Astrocyte of the spinal cord (primary cell): ENCODE measurements at places on chromosomes 4 and X.

DNA sequence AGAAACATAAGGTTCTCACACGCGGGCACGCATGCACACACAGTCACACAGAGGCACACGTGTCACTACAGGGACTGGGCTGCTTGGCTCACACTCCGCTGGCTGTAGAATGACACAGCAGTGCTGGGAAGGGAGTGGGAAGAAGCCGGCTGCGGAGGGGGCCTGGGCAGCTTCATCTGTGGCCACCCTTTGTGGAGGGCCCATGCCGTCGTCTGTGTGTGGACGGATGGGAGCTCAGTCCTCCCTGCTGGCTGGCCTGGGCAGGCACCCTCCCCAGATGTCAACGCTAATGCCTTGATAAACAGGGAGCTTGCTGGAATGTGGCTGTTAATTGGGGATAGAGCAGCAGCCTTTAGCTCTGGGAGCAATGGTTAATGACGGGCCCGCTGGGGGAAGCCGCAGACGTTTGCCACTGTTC is 621.1 kb downstream of the BCOR start:
- DNase-seq = no peak

DNA sequence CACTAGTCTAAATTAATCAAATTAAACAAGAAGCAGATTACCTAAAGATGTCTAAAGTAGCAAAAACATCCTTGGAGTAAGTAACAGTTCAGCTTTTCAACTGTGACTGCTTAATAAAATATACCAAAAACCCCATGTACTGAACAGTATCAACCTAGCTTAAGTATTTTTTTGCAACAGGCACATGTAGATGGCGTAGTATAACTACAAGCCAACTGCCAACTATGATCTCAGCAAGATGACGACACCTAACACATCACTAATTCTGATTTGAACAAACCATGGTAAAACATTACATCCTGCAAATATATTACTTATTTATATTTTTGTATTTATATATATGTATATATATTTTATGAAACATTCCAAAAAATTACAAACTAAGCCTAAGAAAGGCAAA is 24.5 kb downstream of the DHX15 start:
- no peak for DNase-seq

DNA sequence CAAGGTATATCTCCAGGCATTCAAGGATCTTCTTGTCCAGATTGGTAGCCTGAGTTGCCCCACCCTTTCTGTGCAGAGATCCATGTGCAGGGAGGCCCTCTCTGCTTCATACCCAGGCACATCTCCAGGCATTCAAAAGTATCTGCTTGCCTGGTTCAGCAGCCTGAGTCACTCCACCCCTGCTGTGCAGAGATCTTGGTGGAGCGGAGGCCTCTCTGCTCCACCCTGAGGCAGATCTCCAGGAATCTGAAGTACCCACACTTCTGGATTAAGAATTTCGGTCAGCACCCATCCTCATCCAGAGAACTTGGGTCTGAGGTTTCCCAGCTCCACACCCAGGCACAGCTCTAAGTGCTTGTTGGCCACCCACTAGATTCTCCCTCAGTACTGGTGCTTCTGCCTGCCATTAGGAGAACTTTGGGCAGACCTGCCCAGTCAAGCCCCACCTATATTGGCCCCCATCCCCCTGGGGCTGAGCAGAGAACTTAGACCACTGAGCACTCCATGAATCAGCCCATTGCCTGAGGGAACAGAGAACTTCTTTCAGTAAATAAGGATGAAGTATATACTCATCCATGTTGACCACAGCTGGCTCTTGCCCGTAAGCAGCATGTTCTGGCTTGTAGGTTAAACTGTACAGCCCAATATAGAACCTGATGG is 199.5 kb upstream of the ZCCHC13 start:
- DNase-seq = peak; percentile 61

GRCh38 chr4:154189346-154189745 is 302.3 kb downstream of the DCHS2 start:
- no peak for DNase-seq

- no peak for DNase-seq
These were observed 2.0 kb downstream of the MID1IP1 start for GRCh38 chrX:38803243-38803587.

DNA sequence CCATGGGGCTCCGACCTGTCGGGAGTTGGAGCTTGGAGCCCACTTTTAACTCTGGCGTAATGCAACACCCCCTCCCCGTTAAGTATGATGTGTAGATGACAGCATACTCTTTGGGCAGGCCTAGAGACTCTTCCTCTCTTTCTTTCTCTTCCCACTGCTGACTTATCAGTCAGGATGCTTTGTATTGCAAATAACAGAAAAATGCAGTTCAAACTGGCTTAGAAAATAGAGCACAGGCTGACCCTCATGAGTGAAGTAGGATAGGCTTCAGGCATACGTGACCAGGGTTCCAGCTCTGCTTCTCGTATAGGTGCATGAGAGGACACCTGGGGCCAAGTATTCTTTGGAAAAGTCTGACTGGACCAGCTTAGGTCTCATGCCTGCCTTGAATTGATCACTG is 23.3 kb upstream of the RNF4 start:
- no peak for DNase-seq

DNA sequence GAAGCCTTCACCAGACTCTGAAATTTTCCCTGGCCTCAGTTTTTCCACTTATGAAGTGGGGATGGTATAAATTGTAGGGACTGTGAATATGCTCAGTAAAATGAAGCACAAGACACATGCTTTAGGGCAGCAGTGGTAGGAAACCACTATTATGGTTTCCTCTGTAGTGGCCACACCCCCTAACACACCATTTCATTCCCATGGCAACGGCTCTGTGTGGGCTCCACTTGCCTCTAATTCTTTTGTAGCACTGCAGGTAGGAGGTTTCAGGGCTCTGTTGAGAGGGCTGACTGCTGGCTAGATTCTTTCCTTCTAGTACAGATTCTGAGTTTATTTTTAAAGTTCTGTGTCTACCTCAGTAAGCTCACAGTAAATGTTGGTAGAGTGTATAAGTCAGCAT is 3.5 kb upstream of the VMA21 start:
- no peak for DNase-seq

- no peak for DNase-seq
These were observed 1243.8 kb upstream of the ADGRL3 start for GRCh38 chr4:59956366-59956765.

DNA sequence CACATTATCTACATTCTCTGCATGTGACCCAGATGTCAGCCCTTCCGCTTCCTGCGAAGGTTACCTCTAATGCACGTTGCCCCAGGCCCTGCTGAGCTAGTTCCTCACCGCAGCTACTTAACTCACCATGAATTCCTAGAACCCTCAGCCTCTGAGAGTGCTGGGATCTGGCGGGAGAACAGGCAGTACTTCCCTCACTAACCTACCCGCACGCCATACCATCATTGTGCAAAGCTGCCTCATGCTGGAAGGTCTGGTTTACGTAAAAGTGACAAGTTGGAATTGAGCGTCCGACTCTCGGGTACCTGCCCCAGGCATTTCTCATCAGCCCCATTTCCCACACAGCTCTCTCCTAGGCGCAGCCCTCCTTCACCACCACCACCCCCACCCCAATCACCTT is 6.3 kb downstream of the SLC25A4 start:
- no peak for DNase-seq

GRCh38 chrX:7252013-7252610 is 104.2 kb upstream of the PUDP start:
- no peak for DNase-seq

- DNase-seq = no peak
These were observed 98.2 kb upstream of the HHIP start for GRCh38 chr4:144547678-144548298.

DNA sequence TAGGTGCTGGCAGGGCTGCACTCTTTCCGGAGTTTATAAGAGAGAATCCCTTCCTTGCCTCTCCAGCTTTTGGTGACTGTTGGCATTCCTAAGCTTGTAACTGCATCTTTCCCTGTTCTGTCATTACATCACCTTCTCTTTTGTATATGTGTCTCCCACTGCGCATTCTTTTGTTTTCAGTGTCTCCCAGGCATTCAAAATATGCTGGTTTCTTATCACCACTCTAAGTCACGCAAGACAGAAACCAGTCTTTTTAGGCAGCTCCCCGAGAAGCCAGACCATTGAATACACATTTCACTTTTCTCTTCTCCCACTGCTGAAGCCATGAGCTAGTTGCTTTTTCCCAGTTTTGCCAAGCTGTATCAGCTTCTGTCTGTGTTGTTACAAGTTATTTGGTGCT is 71.0 kb downstream of the LAS1L start:
- no peak for DNase-seq

- peak; percentile 22 for DNase-seq
These were observed 2.5 kb upstream of the HTRA3 start for GRCh38 chr4:8267077-8267476.

DNA sequence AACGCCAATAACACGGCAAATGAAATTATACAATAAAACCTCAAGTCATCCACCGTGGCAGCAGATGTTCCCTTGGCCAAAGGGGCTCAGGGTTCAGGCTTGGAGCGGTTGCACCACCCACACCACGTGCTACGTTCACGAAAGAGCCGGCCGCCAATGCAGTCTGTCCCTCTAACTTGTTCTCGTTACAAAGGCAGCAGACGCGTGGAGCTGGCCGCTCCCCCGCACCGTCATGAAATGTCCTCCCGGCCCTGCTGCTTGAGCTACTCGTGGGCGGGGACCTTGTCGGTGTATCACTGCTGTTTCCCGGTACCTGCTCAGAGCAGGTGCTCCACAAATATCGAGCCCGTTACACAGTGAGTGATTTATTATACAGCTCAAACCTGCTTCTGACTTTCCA is 36.4 kb upstream of the MAN2B2 start:
- DNase-seq = no peak

DNA sequence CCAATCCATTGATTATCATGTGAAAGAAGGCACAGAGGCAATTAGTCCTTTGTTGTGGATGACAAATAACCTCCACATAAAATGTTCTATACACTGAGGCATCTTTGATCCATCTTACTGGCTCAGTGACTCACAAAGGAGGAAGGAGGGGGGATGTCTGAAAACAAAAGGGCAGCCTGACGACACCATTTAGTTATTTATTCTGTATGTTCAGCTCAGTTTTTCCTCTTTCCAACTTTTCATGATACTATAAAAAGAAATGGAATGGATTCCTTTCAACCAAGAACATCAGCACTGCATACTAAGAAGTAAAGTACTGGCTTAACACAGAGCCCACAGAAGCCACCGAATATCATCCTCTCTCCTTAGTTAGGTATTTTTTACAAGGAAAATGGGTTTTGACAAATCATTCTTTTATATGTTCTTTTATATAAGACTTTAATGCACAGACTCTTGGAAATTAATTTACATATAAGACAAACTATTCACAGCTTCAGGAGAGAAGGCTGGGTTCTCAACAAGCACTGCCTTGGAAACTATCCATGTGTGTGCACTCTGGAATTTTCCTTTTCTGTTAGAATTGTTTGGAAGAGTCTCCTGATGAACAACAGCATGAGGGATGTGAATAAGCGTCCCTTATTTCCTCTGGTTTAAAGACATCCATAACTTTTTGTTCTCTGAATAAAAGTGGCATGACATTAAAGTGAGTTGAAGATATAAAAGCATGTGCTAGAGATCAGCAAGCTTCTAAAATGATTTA is 135.6 kb downstream of the TSPAN5 start:
- DNase-seq = peak; percentile 95

GRCh38 chr4:19969492-19969891 is 282.2 kb upstream of the SLIT2 start:
- no peak for DNase-seq

- peak; percentile 58 for DNase-seq
These were observed 575.7 kb downstream of the TRIML1 start for GRCh38 chr4:188714907-188715306.

DNA sequence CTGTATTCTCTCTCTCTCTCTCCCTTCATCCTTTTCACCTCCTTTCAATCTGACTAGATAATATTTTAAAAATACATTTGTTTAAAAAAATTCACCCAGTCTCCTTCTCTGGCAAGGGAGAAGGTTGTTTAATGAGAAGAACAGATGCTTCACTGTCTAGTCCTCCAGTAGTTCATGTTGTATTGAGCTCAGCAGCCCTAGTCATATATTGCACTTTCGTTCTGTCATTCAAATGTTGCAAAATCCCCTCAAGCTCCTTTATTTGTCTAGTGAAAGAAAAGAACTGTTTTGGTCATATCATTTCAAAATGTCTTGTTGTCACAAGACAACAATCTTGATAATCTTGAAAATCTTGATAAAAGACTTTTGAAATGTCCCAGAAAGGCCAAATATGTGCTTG is 248.0 kb downstream of the GALNTL6 start:
- no peak for DNase-seq

GRCh38 chr4:9924750-9925149 is 96.5 kb downstream of the SLC2A9 start:
- DNase-seq = no peak

GRCh38 chrX:100687128-100687527 is 43.1 kb downstream of the SRPX2 start:
- DNase-seq = no peak

- no peak for DNase-seq
These were observed 239.4 kb downstream of the LDB2 start for GRCh38 chr4:16659079-16659478.

DNA sequence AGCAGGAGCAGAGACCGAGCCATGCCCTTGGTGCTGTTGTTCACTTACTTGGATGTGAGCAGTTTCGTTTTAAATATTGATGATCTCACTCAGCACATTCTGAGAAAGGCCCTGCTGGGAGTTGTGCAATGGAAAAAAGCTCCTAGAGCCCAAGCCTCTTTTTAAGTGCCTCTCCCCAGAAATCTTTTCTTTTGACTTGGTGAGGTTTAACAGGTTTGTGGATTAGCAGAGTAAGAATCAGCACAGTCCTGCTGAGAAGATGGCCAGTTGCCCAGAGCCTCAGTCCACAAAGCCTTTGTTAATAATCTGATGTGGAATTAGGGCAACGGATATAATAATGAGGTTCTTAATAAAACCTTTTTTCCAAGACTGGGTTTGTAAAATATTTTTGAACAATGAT is 157.5 kb upstream of the ATP6AP2 start:
- peak; percentile 85 for DNase-seq

DNA sequence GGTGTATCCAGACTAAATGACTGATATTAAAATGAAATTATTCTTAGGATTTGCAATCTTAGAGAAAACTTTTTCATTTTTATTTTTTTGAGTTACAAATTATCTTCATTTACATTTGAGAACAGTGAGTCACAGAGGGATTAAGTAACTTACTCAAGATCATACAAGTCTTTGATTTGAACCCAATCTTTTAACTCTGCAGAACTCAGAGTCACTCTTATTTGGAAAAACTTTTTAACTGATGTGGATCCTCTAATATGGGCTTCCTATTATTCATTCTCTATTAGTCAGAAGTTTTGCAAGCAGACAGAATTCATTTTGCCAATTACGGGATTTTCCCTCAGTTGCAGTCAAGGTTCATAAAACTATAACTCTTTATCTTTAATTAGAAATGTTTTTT is 20.1 kb downstream of the HPRT1 start:
- no peak for DNase-seq

GRCh38 chr4:91909963-91910362 is 393.8 kb upstream of the GRID2 start:
- no peak for DNase-seq

- DNase-seq = no peak
These were observed 342.6 kb downstream of the C4orf33 start for GRCh38 chr4:129438456-129438981.

GRCh38 chr4:124092541-124092984 is 620.0 kb downstream of the ANKRD50 start:
- DNase-seq = peak; percentile 38

- no peak for DNase-seq
These were observed 75.6 kb downstream of the AFAP1 start for GRCh38 chr4:7863911-7864681.

- no peak for DNase-seq
These were observed 168.7 kb upstream of the GALNTL6 start for GRCh38 chr4:171644430-171645057.
